ENCODE measurements at places on chromosomes 7 and 10. TPM values are rescaled to one million over a fixed set of nuclear protein-coding genes. Genes with fewer than 3 reads are reported as not detected.

Gene MKX
- total RNA-seq = 3.3 TPM

Gene RPEL1
- total RNA-seq = not detected

Gene VSTM2A
- total RNA-seq = not detected

Gene TFPI2
- total RNA-seq = 0.67 TPM

Gene SLC26A3
- not detected for total RNA-seq

Gene IFIT1B
- not detected for total RNA-seq

Gene GARIN1A
- 0.38 TPM for total RNA-seq

Gene TMEM184A
- total RNA-seq = 204 TPM

Gene ITPRID1
- total RNA-seq = not detected

Gene TBC1D12
- total RNA-seq = 5.5 TPM

Gene LRIT1
- 0.34 TPM for total RNA-seq
